KG1 (cell line): ENCODE measurements at places on chromosomes 7 and 10.

DNA sequence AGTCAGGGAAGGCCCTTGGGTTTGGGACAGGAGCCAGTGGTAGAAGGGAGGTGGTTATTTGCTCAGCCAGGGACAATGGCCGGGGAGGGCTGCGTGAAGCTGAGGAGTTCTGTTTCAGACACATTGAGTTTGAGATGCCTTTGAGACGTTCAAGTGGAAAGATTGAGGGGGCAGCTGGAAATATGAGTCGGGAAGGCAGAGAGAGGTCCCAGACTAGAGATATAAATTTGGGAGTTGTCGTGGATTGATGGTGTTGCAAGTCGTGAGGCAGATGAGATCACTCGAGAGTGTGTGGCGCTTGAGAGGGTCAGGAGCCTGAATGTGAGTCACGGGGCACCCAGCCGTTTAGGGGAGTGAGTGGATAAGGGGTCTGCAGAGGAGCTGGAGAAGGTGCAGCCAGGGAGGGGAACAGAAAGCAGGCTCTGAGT is 73.3 kb downstream of the ZMIZ1 start:
- DNase-seq = no peak

DNA sequence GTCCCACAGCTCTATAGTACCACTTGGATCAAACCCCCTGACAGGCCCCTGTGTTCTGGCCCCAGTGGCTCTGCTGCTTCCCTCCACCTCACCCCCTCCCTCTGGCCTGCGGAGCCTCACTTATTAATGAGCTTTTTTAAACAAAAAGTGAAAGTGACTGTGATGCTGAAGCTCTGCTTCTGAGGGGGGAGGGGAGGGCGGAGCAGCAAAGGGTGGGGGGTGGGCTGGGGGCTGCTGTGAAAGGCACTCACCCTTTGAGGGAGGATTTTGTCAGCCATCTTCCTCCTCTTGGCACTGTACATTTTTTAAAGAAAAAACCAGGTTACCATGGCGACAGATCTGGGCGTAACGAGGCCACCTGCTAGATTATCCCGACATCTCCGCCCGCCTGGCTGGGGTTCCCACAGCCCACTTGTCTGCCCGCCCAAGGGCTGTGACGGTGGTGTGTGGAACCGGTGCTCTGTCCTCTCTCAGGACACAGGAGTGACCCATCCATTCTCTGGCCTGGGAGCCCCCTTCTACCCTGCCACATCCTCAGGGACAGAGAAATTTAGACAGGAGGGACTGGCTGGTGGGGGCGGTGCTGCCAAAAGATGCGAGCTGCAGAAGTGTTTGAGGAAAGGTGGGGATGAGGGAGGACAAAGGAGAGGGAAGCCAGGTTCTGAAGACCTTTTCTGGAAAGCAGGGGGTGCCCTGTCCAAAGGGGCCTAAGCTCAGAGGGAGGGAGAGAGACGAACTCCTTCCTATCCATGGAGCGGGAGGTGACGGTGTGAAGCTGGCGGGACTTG is 4.9 kb downstream of the SMARCD3 start:
- DNase-seq = no peak

- DNase-seq = no peak
Measured at GRCh38 chr7:124943472-124943871, 13.8 kb upstream of the POT1 start.

DNA sequence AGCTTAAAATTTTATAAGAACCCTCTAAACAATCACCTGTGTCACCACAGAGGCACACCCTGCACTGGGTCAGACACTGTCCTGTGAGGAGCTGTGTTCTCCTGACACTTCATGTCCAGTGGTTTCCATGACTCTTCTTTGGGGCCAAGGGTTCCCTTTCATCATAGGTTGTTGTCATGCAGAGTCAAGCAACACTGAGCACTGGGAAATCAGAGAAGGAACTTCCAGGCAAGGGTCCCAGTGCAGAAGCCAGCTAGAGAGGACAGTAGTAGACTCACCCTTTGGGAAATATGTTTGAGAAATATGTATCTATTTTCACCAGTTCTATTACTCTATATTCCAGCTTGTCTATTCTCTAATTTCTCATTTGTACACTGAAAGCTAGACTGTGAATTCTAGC is 56.4 kb upstream of the PRSS58 start:
- DNase-seq = no peak

GRCh38 chr7:36732806-36733205 is 8.5 kb upstream of the AOAH start:
- DNase-seq = no peak

DNA sequence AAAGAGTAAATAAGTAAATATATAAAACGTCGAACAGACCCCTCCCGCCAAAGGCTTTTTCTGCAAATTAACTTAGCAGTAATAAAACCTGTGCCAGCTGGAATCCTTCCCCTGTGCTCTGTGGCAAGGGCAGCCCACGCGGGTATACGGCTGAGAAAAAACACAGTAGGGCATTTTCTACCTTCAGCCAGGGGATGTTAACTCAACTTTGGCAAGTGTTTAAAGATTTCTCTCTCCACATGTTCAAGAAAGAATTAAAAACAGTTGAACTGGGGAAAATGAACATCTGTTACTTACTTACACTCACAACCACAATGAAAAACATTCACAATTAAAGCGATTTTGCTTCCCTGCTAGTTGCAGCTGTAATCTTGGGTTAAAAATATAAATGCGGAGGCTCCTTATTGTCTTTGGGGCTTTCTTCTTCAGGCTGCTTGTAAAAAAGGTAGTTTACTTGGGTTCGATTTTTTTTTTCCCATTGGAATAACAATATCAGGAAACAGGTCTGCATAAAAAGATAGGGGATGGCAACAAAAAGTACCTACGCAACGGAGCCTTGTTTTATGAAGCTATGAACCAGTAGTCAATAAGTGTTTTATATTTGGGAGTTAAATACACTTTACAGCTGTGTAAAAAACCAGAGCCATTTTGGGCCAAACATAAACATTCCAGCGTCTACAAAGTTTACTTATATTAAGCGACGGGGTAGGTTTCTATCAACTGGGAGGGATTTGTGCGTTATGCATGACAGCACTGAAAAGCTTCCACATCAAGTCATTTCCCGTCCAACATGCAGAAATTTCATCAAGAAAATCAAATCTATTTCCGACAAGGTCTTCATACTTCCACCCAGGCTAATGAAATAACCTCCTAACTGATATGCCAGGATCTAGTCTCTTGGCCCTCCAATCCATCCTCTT is 132.7 kb downstream of the TAX1BP1 start:
- no peak for DNase-seq

DNA sequence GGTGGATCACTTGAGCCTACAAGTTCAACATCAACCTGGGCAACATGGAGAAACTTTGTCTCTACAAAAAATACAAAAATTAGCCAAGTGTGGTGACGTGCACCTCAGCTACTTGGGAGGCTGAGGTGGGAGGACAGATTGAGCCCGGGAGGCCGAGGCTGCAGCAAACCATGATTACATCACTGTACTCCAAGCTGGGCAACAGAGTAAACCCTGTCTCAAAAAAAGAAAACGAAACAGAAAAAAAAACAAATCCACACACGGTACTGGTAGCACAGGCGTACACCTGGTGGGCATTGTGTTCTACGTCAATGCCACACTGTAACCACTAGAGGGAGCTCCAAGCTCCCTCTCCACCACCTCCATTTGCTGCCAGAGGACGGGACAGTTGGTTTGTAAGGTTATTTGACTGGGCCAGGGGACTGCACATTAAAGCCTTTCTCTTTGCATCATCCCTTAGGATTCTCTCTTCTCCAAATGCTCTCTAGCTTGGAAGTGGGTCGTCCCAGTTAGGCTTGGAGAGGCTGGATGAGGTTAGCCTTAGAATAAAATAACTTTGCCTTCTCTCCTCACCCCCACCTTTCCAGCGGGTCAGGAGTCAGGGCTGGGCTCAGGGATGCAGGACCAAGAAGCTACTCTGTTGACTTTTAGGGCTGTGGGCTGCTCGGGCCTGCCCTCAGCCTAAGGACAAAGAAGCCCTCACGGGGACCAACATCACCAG is 130.8 kb downstream of the SORBS1 start:
- DNase-seq = peak; percentile 49

DNA sequence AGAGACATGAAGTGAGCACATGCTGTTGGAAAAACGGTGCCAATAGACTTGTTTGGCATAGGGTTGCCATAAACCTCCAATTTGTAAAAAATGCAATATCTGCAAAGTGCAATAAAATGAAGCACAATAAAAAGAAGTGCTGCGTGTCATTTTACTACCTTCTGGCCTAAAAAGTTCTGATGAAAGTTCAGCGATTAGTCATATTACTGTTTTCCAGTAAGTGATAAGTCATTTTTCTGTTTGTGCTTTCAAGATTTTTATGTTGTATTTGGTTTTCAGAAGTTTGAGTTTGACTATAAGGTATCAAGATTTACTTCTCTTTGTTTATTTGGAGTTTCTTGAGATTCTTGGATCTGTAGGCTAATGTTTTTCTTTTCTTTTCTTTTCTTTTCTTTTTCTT is 16.8 kb downstream of the AOAH start:
- DNase-seq = no peak

- no peak for DNase-seq
Measured at GRCh38 chr7:77540402-77540822, 3.3 kb downstream of the PTPN12 start.

GRCh38 chr7:156759579-156760202 is 119.1 kb downstream of the RNF32 start:
- no peak for DNase-seq

DNA sequence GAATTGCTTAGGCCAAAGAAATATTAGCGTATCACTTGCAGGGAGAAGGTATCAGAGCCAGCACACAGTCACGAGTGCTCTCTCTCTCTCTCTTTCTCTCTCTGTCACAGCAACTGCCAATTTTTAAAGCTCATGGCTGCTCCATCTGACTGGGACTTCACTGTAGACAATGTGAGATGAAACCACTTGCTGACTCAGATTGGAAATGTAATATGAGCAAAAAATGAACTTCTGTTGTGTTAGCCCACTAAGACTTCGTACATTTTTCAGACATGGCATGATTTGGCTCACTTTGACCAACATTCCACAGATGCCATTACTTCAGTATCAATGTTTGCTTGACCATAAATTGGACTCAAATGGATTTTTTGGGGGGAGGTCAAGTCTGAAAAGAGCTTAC is 68.1 kb downstream of the DGKB start:
- DNase-seq = no peak

- DNase-seq = no peak
Measured at GRCh38 chr10:43574906-43575305, 490 bp upstream of the ZNF239 start.

- no peak for DNase-seq
Measured at GRCh38 chr7:139538881-139539635, 15.6 kb downstream of the CLEC2L start.

- DNase-seq = no peak
Measured at GRCh38 chr7:128893251-128894100, 17.0 kb downstream of the KCP start.

- no peak for DNase-seq
Measured at GRCh38 chr7:2604608-2605174, 27.1 kb upstream of the TTYH3 start.

DNA sequence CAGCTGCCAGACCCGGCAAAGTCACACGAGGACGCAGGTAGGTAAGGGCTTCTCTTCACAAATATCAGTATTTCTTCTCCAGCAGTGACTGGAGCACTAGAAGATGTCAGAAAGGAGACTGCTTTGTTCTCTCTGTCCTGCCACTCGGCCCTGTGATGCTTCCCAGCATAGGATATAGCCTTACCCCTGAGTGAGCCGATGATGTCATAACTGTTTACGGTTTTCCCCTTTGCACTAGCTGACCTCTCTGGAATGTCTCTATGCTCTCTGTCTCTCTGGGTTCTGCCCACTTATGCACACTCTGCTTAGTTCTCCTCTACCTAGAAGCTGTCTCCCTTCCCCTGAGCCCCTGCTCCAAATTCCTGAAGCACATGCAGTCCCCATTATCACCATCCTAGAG is 167.5 kb upstream of the PODXL start:
- DNase-seq = no peak

DNA sequence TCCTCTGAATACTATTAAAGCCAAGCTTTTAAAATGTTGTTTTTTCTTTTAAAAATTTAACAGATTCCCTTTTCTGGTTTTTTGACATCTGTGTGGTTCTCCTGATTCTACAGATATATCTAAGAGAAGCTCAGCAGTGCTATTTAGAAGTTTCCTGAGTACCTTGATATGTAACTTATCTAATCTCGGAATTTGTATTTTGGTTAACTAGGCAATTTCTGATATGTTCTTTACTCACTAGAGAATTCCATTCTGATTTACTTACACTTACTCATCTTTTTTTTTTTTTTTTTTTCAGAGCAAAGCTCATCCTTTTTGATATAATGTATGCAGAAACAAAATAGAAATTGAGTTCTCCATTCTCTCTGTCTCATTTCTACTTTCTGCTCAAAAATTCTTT is 63.8 kb downstream of the PALS2 start:
- no peak for DNase-seq

- no peak for DNase-seq
Measured at GRCh38 chr10:122182308-122182707, 88.8 kb upstream of the BTBD16 start.

DNA sequence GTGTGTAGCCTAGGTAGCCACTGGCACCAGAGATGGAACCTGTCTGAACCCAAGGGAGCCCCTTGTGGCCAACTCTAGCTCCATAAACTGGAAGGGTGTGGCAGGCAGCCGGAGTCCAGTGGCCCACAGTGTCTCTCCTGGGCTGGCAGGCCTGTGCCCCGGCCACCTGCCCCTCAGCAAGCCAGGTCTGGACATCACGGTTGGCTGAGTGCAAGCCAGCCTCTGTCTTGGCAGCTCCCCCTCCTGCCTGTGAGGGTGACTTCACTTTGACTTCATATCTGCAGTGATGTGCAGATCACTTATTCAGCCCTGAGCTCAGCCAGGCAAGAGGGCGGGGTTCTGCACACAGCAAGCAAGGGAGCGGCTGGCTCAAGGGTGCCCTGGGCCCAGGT is 1.3 kb upstream of the RET start:
- DNase-seq = no peak

DNA sequence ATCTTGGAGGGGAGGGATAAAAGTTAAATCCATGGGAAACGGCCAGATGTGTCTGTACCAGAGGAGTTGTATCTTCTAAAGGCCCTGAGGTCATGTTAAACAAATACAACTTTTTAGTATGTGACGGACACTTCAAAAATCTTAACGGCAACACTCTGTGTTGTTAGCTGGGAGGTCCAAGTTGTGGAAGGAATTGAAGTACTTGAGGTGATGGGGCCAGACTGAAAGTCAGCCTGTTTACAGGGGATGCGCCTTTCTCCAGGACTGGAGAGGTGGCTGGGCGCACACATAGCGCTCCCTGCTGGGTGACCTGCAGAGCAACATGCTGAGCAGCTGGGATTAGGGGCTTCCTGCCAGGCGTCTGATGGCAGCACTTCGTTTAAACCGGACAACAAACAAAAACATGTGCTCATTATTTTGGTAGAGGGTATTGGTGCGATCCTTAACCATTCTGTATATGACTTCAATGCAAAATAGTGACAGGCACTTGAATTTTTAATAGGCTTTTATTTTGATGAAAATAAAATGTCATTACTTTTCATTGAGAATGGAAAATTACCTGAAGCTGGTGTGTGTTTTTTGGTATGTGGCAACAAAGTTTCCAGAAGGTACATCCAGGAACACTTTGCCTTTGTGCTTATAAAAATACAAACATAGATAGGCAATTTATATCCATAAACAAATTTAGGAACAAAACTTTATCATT is 198.2 kb downstream of the MLLT10 start:
- DNase-seq = no peak
